Stimulated activated CD8-positive, alpha-beta memory T cell treated with anti-CD3 and anti-CD28 coated beads, Interleukin-15, amount 100 ng/mL, for 4 hours (primary cell): ENCODE measurements at places on chromosomes 12 and 14.

DNA sequence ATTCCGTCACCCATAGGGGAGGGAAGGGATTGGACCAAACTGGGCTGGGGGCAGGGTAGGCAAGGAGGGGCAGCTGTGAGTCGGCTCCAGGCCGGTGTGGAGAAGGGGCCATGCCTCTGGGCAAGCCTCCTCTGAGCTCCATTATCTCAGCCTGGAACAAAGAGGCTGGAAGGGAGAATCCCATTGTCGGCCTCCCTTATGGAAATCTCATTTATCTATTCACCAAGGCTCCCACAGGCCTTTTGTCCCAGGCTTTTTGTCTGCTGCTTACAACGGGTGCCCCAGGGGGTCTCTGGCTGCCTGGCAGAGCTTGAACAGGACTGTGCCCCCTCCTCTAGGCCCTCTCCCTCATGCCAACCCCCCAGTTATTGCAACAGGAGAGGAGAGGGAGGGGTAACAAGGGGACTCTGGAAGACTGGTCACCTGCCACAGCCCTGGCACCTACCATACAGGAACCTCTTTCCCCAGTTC, 19.5 kb downstream of the FIGNL2 start:
- DNase-seq = no peak

DNA sequence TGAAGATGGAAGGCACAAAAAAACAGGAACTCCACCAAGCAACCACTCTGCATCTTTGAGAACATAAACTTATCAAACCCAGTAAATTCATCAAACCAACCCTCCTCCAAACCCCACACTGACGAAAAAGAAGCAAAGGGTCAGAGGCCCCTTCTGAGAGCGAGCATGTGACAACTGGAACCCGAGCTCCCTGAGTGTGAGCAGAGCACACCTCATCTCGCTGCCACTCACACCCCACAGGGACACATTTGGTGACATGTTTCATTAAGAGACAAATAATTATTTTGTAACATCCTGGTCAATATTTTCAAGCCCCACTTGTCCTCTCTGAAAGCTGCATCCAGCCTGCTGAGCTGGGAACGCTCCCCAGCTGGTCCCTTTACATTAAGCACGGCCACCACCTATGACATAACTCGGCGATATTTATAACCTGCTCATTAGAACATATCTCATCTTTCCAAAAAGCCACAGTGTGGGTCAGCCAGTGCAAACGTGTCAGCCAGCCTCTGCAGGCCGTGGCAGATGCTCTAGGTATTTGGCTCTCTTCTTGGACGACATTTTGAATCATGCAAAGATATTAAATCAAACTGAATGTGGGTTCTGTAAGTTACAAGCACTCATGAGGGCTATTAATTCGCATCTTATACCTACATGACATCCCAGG, 120.1 kb downstream of the TTC7B start:
- DNase-seq = no peak

GRCh38 chr12:67382241-67382871, 113.2 kb downstream of the CAND1 start:
- no peak for DNase-seq

GRCh38 chr12:132926415-132926833, 29.7 kb downstream of the ZNF605 start:
- no peak for DNase-seq

DNA sequence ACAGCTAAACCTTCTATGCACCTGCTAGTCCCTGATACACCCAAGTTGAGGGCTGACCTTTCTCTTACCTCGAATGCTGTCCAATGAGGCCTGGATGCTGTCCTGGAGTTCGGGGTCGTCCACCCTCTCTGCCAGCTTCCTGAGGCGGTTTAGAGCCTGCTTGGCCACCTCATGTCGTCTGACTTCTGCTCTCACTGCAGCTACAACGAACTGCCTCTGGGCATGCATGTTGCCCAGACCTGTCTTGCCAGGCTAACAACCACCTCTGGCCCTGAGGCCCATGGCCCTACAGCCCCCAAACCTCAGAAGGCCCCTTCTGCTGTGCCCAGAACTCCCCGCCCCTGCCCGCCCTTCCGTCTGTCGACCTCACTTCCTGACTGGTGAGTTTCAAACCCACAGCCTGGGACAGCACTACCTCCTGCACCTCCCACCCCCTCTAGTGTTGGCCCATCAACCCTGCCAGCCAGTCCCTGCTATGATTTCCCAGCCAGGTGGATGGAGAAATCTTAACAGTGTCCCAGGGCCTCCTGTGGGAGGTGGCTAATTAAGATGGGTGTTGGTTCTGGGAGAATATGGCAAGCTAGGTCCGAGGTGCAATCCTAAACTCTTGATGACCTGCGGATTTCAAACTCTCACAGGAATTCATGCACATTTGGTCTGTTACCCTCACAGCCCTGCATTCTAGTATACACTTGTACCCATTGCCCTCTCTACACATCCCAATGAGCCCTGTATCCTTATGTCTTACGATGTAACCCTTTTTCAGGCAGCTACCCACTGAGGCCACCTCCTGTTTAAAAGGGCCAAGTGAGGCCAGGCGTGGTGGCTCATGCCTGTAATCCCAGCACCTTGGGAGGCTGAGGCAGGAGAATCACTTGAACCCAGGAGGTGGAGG, 2.7 kb upstream of the TSPAN31 start:
- peak; percentile 55 for DNase-seq

DNA sequence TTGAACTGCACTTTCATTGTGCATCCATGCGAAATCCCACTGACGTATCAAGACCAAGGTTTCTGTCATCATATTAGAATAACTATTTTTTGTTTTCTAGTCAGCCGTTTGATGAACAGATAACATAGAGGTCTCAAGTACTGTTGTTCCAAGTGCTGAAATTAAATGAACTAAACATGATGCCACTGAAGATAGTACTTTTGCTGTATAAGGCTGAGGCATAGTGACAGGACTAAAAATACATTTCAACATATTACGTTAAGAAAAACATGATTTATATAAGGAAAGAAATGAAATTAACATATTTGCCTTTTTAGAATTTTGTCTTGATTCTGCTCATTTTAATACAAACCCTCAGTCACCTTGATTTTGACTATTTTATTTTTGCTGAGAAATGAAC, 82.2 kb downstream of the ANO6 start:
- DNase-seq = no peak

DNA sequence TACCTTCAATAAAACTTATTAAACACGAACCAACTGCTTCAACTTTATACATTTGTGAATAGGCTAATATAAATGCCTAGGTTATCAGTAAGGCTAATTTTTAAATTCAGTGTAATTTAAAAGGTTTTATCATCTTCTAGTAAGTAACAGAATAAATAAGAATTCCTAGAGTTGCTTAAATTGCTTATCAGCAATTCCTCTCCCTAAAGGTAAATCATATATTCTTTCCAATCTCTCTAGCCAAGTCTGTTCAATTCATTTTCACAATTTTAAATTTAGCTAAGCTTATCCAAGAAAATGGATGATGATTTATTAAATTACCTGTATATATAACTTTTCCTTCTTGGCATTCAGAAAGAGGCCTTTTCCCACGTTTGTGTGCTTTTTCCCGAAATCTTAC, 4.6 kb downstream of the PUS7L start:
- DNase-seq = no peak

DNA sequence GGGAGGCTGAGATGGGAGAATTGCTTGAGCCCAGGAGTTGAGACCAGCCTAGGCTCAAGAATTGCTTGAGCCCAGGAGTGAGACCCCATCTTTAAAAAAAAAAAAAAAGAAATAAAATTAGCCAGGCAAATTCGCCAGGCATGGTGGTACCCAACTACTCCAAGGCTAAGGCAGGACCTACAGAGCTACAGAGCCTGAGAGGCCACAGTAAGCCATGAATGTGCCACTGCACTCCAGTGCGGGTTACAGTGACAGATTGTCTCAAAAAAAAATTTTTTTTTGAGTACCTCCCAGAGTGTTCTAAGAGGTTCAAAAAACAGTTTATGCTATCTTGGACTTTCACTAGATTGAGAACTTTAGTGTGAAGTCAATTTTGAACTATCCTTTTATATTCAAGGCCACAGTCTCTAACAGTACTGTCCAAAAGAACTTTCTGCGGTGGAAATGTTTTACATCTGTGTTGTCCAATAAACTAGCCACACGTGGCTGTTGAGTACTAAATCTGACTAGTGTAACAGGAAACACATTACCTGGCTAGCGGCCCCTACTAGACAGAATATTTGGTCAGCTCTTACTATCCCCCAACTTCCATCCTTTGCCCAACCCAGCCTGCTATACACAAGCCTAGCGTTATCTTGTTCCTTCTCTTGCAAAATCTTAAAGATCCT, 2.4 kb downstream of the RPL36AL start:
- DNase-seq = no peak

GRCh38 chr12:21580748-21581516, 23.7 kb downstream of the GYS2 start:
- no peak for DNase-seq

DNA sequence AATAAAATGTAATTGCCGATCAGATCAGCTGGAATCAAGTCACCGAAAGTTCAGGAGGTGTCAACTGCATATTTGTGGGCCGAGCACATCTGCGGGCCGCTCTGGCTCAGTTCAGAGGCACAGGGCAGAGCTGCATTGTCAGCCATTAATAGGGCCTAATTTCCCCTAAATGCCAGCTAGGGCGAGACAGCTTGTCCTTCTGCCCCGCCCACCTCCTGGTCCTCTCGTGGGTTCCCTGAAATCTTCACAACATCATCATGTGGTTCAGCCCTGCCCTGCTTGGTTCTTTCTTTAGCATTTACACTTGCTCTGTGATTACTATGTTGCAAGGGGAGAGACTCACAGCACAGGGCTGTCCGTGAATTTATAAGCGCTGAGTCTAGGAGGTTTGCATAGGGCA, 148.9 kb downstream of the CHST11 start:
- DNase-seq = no peak

GRCh38 chr12:112270673-112271072, 111.6 kb downstream of the HECTD4 start:
- no peak for DNase-seq

DNA sequence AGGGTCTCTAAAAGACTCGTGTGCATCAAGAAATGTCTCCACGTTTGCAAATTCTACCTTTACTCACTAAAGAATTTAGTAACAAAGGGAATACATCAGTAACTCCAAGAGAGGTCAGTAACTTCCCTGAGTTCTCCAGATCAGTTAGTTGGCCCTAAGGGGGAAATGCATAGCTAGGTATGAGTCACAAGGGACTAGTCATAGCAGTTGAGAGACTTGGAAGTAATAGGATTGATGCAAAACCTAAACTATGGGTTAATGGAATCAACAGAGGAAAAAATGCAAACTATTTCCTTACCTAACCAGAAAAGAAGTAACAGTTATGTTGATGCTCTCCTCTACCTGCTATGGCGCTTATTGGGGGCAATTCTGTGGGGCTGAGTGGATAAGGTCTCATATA, 148.8 kb upstream of the GARIN6 start:
- no peak for DNase-seq

DNA sequence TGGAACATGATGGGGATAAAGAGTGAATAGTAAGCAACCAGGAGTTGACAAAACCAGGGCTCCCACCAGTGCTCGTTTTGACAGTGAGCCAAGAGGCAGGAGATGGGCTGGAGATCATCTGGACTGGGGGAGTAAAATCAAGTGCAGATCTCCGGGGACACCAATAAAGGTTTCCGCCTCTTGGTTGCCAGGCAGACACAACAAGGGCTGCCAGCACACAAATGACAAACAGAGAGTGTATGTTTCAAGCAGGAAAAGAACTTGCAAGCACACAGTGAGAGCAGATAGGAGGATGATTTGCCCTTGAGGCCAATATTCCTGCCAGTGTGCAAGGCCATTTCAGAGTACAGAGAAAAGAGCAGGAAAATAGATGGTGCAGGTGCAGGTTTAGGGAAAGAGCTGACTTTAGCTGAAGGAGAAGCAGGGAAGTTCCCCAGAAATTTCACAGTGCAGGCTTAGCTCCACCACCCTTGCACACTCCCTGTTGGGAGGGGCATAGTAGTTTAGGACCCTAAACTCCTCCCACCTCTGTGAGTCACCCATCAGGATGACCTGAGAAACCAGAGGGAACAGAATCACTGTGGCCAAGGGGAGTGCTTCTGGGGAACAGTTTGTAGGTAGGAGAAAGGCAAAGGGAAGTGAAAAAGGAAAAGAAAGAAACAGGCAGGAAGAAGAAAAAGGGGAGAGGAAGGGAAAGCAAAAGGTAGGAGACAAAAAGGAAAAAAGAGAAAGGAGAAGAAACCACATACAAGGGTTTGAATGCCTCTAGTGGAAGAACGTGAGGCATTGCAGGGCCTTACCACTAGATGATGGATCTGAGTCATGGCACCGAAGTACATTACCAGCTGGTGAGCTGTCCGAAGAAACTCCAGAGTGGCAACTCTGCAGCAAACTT, 404.4 kb downstream of the SLC6A15 start:
- DNase-seq = no peak

DNA sequence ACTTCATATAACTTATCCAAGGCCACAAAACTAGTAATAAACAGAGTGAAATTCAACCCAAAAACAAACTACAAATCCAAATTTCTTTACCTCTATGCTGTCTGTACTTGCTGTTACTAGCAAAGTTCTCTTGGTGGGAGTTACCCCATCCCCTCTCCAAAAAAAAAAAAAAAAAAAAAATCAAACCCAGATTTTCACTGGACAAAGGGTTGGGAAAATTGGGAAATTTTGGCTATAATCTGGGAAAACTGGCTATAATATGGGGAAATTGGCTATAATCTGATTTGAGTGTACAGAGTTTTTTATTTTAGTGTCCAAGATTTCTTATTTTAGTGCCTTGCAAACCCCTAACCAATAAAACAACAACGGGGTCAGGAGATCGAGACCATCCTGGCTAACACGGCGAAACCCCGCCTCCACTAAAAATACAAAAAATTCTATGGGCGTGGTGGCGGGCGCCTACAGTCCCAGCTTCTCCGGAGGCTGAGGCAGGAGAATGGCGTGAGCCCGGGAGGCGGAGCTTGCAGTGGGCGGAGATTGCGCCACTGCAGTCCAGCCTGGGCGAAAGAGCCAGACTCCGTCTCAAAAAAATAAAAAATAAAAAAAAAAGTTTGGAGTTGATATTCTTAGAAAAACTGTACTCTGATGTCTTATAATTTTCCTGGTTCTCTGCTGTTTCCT, 148.4 kb downstream of the CHST11 start:
- DNase-seq = no peak

DNA sequence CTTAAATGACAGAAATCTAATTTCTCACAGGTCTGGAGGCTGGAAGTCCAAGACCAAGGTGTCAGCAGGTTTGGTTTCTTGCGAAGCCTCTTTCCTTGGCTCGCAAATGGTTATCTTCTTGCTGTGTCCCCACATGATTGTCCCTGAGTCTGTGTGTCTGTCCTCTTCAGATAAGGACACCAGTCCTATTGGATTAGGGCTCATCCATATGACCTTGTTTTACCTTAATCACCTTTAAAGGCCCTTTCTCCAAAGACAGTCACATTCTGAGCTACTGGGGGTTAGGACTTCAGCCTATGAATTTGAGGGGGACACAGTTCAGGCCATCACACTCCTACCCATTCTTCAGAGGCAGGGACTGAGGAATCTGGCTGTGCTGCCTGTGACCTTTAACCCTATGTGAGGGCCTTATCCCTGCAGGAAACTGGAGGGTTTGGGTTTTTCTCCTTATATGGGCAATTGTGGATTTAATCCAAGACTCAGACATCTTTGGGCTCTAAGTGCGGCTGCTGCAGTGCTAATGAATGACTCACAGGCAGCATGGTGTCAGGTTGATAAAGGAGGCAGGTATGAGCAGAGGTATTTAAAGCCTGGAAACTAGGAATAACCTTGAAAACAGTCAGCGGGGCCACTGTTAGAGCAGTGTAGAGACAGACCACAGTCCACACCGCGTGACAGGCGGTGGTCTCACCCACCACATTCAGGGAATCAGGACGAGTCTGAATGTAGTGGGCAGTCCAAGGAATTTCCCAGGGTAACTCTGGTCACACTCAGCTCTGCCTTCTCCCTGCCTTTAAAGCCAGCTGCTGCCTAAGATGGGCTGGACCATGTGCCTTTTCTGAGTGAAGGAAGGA, 10.2 kb downstream of the TPCN1 start:
- no peak for DNase-seq

- no peak for DNase-seq
Observed at GRCh38 chr12:128519426-128519825, 252.5 kb downstream of the TMEM132C start.
